ENCODE measurements at places on chromosomes 7 and 10.

- no peak for DNase-seq
These were observed 39.6 kb downstream of the TSPAN15 start for GRCh38 chr10:69490876-69491275.

DNA sequence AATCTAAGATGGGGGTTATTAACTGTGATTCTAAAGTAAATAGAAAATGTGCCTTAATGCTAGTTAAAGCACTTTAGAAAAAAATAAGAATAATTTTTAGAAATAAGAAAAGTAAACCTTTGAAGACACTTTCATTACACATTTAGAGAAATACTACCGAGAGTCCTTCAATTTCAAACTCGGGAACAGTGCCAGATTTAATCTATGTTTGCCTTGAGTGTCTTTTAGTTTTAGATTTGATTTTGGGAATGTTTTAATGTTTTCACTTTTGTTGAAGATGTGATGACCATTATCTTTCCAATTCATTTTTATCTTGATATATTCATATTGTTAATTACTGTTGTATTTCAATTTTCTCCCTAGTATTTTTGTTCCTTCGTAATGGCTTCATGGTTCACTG, 592.7 kb upstream of the MGMT start:
- DNase-seq = no peak

- no peak for DNase-seq
These were observed 50.0 kb downstream of the NPY start for GRCh38 chr7:24334012-24334411.

DNA sequence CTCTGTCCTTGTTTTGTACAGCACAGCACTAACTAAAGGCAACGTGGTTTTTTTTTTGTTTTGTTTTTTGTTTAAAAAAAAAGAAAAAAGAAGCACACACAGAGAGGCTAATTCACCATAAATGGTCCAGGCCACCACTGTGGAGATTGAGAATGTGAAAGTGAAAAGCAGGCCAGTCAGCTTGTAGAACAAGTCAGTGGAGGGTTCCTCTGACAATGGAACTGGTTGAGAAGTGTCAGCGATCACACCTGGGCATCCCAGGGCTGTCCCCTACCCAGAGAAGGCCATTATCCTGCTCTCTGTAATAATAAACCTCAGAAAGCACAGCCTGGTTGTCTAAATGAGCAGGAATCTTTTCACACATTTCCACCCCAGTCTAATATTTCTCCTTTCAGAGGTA, 119.6 kb upstream of the ZNF438 start:
- DNase-seq = no peak

- DNase-seq = no peak
These were observed 55.2 kb upstream of the RAB18 start for GRCh38 chr10:27448921-27449320.

GRCh38 chr10:115171392-115171960, 78.3 kb downstream of the ATRNL1 start:
- no peak for DNase-seq

DNA sequence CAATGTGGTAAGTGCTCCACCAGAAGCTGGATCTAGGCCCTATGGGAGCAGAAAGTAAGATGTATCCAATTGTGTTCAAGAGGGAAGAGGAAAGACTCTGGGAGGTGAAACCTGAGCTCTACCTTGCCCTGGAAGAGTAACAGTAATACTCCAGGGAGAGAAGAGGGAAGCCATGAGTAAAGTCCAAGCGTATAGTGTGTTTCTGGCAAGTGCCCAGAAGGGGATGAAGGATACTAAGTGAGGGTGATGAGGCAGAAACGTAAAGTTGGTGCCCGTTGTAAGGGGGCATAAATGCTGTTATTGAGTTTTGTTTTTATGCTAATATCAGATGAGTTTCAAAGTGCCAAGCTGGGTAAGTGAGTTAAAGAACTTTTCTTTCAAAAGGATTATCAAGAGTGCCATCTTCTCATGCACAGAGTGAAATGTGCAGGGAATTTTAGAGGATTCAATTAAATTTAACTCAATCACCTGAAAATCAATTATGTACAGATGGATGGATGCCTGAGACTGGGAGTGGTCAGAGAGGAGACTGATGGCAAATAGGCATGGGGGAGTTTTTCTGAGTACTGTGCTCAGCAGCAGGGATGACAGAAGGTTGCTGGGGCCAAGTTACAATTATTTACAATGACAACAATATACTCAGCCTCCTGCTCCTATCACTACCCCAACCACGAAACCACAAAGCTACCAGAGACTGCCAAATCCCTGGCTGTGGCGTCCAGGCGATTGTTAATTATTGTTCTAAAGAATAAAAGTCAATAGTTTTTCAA, 123.3 kb upstream of the LAMB4 start:
- no peak for DNase-seq

DNA sequence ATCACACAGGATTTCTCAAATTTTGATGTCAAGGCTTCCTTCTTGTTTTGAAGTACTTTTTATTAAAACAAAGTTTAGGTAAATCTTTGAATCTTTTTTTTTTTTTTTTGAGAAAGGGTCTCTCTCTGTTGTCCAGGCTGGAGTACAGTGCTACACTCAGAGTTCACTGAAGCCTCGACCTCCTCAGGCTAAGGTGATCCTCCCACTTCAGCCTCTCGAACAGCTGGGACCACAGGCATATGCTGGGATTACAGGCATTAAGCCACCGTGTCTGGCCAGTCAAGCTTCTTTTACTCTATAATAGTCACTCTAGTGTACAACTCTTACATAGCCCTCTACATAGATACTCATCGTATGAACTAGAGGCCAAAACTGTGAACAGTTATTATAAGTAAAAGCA, 3.4 kb downstream of the RUFY2 start:
- no peak for DNase-seq

- no peak for DNase-seq
These were observed 498.2 kb downstream of the PHTF2 start for GRCh38 chr7:78296644-78297371.

GRCh38 chr7:101488826-101489572, 126.3 kb downstream of the COL26A1 start:
- no peak for DNase-seq

DNA sequence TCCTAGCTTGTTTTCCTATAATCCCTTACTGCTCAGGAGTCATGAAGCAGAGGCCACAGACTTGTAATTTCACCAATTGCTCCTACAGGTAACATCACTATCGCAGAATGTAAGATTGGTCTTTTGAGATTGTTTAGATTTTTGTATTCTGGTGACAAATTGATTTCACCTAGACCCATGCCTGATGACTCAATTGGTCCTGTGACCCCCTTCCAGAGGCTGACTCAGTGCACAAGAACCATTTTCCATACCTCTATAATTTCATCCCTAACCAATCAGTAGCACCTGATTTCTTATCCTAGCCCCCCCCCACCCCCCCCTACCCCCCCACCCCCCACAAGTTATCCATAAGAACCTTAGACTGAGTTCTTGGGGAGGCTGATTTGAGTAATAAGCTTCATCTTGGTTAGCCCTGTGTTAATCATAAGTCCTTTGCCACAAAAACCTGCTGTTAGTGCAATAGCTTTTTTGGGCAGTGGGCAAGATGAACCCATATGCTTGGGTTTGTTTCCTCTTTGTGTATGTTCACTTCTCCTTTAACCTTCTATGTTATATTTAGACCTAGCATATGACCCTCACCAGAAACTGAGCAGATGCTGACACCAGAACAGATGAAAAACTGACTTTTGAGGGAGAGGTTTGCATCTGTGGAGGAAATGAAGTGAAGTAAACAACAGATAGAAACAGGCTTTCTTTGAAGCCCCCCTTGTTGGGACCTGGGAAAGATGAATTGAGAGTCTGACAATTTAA, 187.1 kb downstream of the KIF20B start:
- no peak for DNase-seq

DNA sequence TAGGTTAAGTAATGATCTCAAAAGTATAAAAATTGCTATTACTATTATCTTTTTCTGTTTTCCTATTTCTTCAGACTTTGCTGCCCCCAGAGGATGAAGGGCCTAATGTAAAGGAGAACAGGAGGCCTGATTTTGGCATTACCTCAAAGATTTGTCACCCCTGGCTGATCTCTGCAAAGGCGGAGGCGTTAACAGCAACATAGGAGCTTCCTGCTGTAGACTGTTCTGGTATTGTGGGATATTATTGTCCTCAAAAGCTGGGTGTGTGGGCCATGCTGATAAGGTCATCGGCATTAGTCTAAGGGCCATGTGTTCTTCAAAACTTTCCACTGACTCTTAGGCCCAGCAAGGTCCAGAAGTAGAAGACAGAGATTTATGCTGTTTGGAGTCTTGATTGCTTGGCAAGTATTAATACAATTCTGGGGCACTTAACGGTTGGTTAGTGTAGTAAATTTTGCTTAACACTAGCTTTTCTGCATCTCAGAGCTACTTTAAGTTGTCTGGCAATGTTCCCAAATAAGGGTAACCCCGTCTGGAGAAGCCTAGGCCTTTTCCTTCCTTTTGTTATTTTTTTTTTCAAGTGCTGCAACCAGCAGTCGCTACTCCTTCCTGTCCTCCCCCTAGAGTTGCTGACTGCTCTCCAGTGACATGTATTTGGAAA, 14.0 kb upstream of the ENTPD1 start:
- DNase-seq = no peak

- DNase-seq = no peak
These were observed 15.5 kb downstream of the STX1A start for GRCh38 chr7:73703757-73704639.

DNA sequence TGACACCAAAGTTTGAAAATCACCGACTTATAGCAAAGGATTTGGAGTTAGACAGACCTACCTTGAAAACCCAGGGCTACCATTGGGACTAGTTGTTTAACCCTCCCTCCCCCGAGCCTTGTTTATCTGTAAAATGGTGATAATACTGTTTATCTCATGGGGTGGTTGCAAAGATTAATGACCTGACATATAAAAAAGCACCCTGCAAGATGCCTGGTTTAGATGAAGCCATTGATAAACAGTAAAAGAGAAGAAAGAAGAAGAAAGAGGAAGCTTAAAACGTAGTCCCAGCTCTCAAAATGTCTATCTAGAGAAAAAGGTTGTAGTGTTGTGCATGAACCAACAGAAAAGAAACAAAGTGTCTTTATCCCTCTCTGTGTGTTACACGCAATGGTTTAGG, 145.7 kb downstream of the FGFR2 start:
- DNase-seq = no peak

DNA sequence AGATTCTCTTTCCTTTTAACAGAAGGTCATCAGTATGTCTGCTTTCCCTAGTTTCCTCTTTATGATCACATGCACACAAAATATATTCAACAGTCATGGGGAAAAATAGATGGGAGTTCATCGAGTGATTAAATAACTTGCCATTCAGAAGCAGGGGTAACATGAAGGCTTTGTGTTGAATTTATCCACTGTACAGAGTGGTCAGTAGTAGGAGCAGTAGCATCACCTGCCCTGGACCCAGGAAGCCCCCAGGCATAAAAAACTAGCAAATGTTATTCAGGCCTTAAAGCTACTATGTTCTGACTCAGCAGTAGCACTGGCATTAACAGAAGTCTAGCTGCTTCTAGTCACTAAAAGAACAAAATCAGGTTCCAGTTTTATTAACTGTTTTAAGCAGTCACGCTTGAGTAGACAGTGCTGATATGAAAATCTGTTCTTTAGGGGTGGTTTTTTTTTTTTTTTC, 31.4 kb upstream of the FAM133B start:
- DNase-seq = no peak

GRCh38 chr7:27435461-27435860, 192.9 kb downstream of the EVX1 start:
- DNase-seq = no peak

GRCh38 chr7:17963281-17963680, 23.0 kb upstream of the SNX13 start:
- no peak for DNase-seq

DNA sequence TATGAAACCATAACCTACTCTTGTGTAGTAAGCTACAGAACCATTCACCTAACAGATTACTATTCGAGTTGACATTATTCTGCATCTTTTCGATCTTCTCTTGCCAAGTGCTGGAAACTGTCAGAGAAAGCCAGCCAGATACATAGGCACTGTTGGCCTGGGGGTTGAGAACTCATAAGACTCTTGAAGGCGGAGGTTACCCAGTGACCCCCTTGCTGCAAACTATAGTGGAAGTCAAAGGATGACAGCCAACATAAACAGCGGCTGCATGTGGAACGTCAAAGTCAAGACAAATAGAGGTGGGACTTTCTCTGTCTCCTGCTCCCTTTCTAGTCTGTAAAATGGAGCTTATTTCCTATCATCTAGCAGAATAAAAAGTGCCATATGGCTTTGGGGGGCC, 394.2 kb downstream of the LRMDA start:
- no peak for DNase-seq

GRCh38 chr10:29557665-29558064, 77.1 kb downstream of the SVIL start:
- no peak for DNase-seq

DNA sequence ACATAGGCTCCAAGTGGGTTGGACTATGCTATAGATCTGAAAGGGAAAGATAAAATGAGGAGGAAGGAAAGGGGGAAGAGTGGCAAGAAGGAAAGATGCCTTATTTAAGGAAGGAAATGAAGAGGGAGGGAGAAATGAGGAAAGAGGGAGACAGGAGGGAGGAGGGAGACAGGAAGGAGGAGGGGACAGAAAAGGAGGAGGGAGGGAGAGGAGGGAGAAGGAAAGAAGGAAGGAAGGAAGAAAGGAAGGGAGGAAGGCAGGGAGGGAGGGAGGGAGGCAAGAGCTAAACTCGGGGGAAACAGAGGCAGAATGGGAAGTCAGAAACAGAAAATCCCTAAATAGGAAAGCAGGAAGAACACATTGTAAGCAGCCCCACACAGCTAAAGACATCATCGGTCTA, 67.4 kb downstream of the KIAA1549 start:
- no peak for DNase-seq

DNA sequence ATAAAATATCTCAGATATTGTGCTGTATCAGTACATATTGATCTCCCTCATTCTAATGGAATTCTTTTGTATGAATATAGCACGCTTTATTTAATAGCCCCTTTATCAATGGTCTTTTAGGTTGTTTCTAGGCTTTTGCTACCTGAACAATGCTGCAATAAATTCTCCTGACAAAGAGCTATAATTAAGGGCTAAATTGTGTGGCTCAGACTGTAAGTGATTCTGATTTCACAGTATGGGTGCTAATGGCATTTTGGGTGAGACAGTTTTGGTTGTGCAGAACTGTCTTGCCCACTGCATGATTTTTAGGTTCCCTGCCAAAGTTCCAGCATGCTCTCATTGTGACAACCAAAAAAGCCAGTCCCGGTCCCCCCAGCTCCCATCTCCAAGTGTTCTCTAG, 363.2 kb downstream of the REEP3 start:
- no peak for DNase-seq

- DNase-seq = no peak
These were observed 5.7 kb downstream of the AUTS2 start for GRCh38 chr7:69603937-69604494.

- no peak for DNase-seq
These were observed at the start of gene EPHB4 for GRCh38 chr7:100827330-100828226. EPHB4 (minus strand) TSS chr7:100827523; CDS start chr7:100827030, 493 bp downstream.

- DNase-seq = no peak
These were observed 118.2 kb upstream of the C7orf33 start for GRCh38 chr7:148472406-148472805.
